ENCODE measurements at places on chromosomes 7 and 10.

DNA sequence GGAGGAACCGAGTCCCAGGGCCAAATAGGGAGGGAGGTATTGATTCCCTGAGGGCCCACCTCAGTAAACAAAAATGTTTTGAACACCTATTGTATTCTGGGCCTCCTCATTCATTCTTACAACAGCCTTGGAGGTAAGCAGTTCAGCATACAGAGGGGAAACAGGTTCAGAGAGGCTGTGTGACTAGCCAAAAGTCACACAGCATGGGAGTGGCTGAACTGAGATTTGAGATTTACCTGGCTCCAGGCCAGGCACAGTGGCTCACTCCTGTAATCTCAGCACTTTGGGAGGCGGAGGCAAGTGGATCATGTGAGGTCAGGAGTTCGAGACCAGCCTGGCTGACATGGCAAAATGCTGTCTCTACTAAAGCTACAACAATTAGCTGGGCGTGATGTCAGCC, 107.2 kb downstream of the TMEM130 start:
- no peak for DNase-seq

DNA sequence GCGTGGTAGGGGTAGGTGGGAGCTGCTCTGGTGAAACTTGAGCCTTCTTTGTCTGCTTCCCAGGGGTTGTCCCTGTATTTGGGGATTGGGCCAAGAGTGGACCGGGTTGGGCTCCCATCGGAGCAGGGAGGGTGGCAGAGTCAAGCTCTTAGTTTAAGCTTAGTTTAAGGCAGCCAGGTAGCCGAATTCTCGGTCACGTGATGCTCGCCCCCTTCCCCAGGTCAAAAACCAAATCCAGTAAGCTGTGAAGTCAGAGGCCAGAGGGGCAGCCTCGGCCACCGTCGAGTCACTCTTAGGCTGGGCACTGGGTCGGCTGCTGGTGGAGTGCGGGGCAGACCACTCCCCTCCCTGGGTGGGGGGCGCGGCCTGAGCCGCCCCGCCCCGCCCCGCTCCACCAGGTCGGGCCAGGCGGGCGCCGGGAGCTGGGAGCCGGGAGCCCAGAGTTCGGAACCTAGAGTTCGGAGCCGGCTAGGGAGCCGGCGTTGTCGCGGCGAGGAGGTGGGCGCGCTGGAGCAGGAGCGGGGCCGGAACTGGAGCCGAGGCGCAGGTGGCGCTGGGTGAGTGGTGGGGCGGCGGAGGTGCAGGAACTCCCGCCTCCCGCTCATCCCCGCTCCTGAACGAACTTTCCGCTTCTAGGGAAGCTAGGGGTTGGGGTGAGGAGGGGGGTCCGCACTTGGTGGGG, 2.8 kb upstream of the LZTS2 start:
- DNase-seq: no peak

GRCh38 chr10:15300697-15301096, 70.4 kb downstream of the FAM171A1 start:
- DNase-seq: no peak

- no peak for DNase-seq
Measured at GRCh38 chr7:89760690-89761089, 393.6 kb upstream of the STEAP1 start.

DNA sequence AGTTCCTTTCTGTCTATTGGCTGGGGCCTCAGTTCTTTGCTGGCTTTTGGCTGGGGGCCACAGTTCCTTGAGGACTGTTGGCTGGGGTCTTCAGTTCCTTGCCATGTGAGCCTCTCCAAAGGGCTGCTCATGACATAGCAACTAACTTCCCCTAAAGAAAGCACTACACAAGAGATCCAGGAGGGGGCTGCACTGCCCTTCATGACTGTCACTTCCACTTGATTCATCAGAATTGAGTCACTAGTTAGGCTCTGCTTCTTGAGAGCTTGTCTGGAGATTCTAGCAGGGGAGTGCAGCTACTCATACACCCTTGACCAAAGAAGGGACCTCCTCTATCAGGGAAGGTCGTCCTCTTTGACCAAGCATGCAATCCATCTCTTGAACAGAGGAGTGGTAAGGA, 38.0 kb upstream of the MKX start:
- DNase-seq: no peak

DNA sequence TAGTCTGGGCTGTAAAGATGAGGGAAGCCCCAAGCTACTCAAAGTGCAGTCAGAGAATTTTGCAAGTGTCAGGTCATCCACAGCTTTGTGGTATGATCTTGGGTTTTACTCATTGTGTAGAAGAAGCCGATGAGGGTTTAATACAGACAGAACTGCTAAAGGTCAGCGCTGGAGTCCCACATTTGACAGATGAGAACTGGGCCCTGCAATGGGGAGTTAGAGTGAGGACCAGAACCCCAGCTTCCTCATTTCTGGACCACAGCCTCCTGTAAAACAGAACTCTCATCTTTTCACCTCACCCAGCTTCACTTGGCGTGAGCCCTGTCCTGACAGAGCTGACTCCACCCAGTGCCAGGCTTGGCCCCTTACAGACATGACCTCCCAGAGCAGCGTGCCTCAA, 20.1 kb downstream of the LRRC20 start:
- no peak for DNase-seq

DNA sequence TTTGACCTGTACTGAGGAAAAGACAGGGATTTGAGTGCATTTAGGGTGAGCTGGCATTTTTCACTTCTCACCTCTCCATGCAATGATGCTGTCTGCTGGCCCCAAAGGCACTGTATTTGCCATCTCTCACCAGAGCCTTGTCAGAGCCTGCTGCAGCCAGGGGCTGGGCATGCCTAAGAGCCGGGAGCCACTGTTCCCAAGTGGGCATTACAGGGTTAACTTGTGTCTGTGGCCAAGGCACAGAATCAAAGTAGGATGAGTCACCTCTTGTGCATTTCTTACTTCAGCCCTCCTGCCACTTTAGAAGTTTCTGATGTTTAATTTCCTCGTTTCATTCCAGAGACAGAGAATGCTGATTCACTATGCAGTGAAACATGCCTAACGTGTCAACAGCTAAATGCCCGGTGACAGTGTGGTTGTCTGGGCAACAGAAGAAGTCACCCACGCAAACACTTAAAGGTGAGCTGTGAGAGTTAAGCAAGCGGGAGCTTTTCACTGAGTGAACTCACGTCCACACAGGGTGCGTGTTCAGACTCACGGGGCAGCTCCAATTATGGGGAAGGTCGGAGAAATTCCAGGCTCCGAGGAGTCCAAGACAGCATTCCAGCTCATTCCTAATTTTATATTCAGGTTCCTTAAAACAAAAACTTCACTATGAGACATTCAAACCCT, 57.1 kb upstream of the IGFBP3 start:
- no peak for DNase-seq

DNA sequence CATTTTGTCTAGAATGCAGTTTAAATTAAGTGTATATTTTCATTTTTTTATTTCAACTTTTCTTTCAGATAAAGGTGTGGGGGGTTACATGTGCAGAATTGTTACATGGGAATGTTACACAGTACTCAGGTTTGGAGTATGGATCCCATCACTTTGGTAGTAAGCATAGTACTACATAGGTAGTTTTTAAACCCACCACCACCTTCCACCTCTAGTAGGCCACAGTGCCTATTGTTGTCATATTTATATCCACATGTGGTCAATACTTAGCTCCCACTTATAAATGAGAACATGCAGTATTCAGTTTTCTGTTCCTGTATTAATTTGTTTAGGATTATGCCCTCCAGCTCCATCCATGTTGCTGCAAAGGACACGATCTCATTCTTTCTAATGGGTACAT, 200.6 kb downstream of the CCDC7 start:
- no peak for DNase-seq

- no peak for DNase-seq
Measured at GRCh38 chr7:116167177-116167576, 43.2 kb upstream of the TES start.

Data from activated T-helper 1 cell treated with anti-CD3 and anti-CD28 coated beads, Interleukin-2, amount 50 U/mL, for 16 hours (primary cell).